ENCODE measurements at places on chromosomes 2 and 18.

- DNase-seq = no peak
Observed at GRCh38 chr18:21004726-21005125, 106.9 kb downstream of the ROCK1 start.

DNA sequence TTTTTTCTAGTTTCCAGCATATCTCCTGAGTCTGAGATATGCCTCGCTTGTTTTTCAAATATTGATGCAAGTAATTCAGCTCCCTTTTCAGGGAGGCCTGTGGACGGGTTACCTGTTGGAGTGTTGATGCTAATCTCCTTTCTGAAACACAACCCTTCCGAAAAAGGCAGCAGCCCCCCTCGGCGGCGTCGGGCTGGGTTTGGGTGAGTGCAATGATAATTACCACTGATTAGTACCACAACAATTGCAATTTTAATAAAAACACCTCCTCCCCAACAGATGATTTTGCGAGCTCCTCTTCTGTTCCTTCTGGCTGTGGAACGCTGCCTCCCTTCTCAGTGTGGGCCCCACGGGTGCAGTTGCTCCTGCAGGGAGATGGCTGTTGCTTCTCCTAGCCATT, 66.3 kb downstream of the PTGR3 start:
- no peak for DNase-seq

DNA sequence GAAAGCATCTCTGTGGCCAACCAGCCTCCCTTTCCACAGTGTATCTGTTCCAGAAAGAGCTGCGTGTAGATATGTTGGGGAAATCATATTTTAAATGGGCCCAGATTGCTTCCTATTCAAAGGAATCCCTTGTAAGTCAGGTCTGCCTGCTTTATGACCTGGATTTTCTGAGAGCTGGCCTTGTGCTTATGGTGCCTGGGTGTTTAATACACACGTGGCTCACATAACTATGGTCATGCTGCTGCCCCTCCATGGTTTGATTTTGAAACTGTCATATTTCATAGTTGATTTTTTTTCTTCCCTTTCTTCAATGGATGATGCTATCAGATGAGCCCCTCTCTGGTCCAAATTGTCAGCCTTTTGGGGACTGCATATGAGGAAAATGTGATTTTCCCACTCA, 111.5 kb upstream of the CNGA3 start:
- DNase-seq = no peak

DNA sequence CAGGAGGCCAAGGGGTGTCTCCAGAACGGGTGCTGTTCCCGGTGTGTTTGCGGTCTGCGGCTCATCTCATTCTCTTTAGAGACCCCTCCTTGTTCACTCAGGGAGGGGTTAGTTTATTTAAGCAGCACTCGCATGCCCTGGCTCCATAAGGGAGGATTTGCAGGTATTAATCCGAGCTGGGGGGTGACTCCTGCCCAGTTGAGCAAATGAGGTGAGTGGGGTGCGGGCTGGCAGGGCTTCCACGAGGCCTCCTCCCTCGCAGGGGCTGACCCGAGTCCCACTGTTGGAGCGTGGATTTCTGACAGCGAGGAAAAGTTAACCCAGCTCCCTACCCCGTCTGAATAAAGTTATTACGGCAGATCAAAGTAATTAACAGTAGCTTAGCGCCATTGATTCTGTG, 371.8 kb upstream of the SALL3 start:
- DNase-seq = no peak

- no peak for DNase-seq
Observed at GRCh38 chr2:218727502-218728165, 17.0 kb downstream of the TTLL4 start.

DNA sequence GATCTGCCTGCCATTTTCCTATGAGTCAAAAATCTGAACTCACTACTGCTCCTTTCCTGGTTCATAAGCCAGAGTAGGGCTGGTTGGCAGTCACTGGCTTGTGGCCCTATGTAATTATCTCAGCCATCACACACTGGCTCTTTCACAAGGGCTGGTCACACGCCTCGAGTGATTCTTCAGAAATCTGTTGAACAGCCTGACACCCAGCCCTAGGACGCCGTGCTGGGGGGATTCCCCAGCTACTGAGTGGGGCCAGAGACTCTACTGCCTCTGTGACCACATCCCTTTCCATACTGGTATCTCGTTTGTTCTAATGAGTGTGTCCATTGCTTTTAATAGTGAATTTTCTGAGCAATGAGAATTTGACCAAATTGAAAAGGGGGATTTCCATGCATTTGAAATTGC, 45.8 kb upstream of the RBM44 start:
- no peak for DNase-seq

DNA sequence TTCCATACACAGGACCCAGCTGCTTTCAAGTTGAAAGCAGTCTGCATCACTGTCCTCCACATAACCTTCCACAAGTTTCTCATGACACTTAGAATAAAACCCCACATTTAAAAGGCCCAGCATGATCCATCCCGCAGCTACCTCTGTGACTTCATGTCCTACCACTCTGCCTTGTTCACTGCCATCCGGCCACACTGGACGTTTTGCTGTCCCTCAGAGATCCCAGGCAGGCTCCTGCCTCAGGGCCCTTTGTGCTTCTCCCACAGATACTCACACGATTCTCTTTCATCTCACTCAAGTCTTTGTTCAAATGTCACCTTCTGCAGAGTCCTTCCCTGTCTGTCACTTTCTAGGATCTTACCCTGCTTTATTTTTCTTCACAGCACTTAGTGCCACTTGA, 232.9 kb upstream of the BOD1L2 start:
- no peak for DNase-seq
